Activated B cell treated with CpG ODN at 0.5 μM for 24 hours (primary cell): ENCODE measurements at places on chromosomes 16 and 17. TPM values are rescaled to one million over a fixed set of nuclear protein-coding genes. Genes with fewer than 3 reads are reported as not detected.

DNA sequence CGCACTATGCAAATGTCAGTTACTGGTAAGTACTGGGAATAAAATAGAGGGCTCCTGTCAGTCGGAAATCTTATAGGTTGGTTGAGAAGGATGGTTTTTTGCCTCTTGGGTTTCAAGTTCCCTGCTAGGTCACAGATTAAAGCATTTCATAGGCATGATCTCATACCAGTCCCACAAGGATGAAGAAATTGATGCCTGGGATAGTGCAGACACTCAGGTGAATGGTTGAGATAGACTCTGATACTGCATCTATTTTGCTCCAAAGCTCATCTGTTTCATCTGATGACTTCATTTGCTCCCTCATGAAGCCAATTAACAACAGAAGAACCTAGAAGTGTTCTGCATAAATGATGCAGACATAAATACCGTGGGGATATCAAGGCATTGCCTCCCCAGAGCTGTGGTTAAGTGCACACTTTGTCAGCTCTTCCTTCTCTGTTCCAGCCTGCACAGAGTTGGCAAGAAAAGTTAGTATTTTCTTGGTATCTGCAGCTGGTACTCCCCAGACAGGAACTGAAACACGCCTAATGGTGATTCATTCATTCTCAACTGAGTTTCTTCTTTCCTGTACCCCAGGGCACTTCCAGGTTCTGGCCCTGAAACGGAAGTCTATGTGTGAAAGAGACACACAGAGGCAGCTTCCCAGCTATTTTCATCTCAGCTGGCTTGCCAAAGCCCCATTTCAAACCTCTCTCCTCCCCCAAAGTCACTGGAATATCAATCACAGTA, 418.3 kb upstream of the SALL1 start:
- H3K27me3 ChIP-seq = no peaks in the 10 kb centered on the region
- H3K4me3 ChIP-seq = no peak overlapping the region
- no peak overlapping the region for H3K27ac ChIP-seq
- no peaks in the 10 kb centered on the region for H3K4me1 ChIP-seq
- DNase-seq = no peak
- no peaks in the 10 kb centered on the region for H3K36me3 ChIP-seq

GRCh38 chr17:10120749-10121148, 77.7 kb downstream of the GAS7 start:
- H3K27me3 ChIP-seq = peaks cover 2% of the 10 kb centered on the region
- H3K4me1 ChIP-seq = peaks cover 71% of the 10 kb centered on the region
- no peak for DNase-seq
- H3K36me3 ChIP-seq = no peaks in the 10 kb centered on the region
- H3K4me3 ChIP-seq = no peak overlapping the region

- peaks cover 16% of the 10 kb centered on the region for H3K4me1 ChIP-seq
- H3K27ac ChIP-seq = no peak overlapping the region
- no peak overlapping the region for H3K4me3 ChIP-seq
- no peaks in the 10 kb centered on the region for H3K27me3 ChIP-seq
Measured at GRCh38 chr17:76461765-76462555, 5.4 kb upstream of the AANAT start.

GRCh38 chr16:85902366-85903155, 3.6 kb downstream of the IRF8 start:
- peak overlapping the region; percentile 84 for H3K4me3 ChIP-seq
- peaks cover 79% of the 10 kb centered on the region for H3K36me3 ChIP-seq
- H3K27ac ChIP-seq = peak overlapping the region; percentile 95
- peak; percentile 66 for DNase-seq
- no peaks in the 10 kb centered on the region for H3K27me3 ChIP-seq
- peaks cover 85% of the 10 kb centered on the region for H3K4me1 ChIP-seq

- H3K4me3 ChIP-seq = no peak overlapping the region
- H3K36me3 ChIP-seq = no peaks in the 10 kb centered on the region
- H3K27ac ChIP-seq = no peak overlapping the region
- no peak for DNase-seq
- H3K4me1 ChIP-seq = peaks cover 68% of the 10 kb centered on the region
Measured at GRCh38 chr17:57488856-57489255, 232.5 kb downstream of the MSI2 start.

The TMEM238L gene
- total RNA-seq = not detected in 2 replicates
